Subcutaneous adipose tissue (tissue), 4 donors: ENCODE measurements at places on chromosomes 16 and 17. TPM values are rescaled to one million over a fixed set of nuclear protein-coding genes. Genes with fewer than 3 reads are reported as not detected.

Gene NPIPA1
- total RNA-seq: 69.6 TPM

Gene CFAP52
- not detected for total RNA-seq

Gene NTN1
- 7.9 TPM for total RNA-seq

Gene ADAD2
- 3.6 TPM for total RNA-seq

Gene TIMP2
- 123 TPM for total RNA-seq

Gene GPS2
- 83.8 TPM for total RNA-seq
